ENCODE measurements at places on chromosomes 2 and 18.

GRCh38 chr18:48106976-48107781 is 176.7 kb upstream of the SMAD2 start:
- DNase-seq, result no peak

DNA sequence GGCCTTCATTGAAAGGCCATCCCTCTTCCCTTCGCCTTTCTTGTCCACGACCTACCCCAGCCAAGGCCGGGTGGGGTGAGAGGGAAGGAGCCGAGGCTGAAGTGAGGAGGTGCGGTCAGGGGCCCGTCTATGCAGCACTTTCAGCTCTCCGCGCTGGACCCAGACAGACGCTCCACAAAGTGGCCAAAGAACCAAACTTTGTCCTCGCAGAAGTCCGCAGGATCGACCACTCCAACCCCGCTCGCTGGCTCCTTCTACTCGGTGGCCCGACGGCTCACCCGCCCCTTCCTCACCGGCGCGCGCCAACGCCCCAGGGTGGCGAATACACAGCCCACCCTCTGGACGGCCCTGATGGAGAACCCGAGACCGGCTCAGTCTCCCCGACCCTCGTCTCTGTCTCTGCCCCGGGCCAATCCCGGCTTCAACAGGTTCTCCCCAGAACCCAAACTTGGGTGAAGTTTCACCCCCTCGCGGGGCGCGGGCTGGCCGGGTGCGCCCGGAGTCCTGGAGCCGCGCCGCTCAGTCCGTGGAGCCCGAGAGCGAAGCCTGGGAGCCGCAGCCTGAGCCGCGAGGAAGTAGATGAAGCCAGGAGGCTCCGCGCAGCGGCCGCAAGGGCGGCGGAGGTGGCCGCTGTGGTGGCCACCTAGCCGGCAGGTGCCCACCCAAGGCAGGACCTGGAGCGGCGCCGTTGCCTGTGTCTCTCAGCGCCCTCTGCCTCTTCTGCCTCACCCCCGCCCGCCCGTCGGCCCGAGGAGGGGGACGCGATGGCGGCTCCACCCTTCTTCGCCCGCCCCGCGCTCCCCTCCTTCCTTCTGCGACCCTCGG is 26.7 kb upstream of the ALPP start:
- no peak for DNase-seq

DNA sequence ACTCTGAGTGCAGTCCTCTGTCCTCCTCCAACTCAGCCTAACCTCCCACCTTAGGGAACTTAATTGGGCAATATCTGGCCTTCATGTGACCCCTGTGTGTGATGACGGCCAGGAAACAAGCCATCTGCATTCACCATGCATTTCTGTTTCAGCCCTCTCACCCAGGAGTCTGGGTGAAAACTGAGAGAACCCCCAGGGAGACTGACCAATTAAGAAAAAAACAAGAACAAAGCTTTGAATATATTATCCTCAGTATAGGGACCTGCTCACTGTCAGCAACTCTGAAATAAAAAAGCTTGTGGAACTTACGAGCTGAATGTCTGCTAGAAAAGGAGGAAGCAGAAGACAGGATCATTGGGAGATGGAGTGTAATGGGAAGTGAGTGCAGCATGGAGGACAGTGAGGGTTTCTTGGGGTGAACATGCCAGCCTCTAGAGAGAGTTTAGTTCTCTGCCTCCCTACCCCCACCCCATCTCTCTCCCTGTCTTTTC is 9.5 kb downstream of the MAPRE2 start:
- DNase-seq, result no peak

DNA sequence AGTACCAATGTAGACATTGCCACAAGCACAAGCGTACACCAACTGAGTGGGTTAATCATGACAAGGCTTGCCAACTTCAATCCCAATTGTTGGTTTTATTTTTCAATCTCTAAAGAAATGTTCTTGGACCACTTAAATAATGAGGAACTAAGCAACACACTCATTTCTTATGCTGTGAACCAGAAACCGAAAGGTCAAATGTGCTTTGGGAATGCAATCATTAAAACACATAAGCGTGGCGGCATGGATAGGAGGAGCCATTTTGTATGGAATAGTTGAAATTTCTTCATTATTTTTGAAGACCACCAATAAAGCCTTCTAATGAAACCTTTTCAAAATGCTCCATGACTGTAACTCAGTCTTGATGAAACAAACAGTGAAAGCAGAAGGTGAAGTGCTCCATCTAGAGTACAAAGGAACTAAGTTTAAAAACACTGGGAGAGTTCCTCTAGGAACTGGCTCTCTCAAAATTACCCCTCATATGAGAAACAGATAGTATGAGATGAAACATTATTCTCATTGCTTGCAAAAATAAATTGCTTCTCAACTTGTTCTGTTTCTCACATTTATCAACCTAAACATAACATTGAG is 113.2 kb upstream of the CHST9 start:
- no peak for DNase-seq

DNA sequence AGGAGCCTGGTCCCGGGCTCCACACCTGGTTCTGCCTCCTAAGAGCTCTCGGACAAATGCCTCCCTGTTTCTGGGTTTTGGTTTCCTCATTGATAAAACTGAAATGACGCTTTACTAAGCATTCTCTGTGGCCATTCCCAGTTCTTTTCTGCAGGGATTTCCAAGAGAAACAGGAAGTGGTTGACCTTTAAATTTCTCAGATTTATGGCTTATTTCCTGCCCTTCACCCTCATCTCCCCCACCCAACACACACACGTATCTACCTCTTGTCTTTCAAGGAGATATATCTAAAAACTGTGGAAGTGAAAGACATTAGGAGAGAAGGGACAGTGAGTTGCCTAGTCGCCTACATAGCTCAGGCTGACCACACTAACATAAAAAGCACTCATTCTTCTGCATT is 53.0 kb downstream of the PIEZO2 start:
- no peak for DNase-seq

DNA sequence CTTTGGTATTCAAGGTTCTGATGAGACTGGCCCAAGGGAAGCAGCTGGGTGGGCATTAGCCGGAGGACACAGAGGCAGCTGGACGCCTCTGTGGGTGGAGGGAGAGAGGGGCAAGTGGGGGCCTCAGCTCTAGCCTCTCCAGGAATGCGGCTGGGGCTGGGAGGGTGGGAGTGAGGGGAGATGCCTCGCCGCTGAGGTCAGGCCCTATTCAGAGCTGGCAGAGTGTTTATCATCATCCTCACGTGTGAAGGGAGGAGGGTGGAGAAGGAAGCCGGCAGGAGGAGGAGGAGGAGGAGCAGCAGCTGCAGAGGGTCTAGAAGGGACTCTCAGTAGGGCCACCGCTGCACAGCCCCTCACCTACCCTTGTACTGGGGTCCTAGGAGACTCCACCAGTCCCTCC is 43.1 kb downstream of the TNS1 start:
- no peak for DNase-seq

DNA sequence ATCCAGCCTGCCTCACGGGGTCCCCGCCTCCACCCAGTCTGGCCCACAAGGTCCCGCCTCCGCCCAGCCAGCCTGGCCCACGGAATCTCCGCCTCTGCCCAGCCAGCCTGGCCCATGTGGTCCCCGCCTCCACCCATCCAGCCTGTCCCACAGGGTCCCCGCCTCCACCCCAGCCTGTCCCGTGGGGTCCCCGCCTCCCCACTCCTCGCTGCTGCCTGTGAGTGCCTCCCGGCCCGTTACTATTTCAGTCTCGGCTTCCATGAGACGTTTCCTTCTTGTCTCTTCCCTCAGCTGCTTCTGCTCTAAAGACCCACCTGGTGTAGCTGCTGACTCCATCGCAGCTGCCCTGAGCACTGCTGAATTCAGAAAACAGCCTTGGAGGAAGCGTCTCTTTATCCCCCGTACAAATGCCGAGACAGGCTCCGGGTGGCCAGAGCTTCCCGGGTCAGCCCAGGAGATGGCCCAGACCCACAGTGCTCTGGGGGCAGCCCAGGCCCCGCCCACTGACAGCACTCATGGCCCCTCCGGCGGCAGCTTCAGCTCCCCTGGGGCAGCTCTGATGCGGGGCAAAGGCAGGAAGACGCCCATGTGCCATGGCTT is 69.8 kb downstream of the NFATC1 start:
- DNase-seq, result no peak

- no peak for DNase-seq
These were observed 25.6 kb downstream of the MRPL33 start for GRCh38 chr2:27796791-27797765.

- DNase-seq, result no peak
These were observed 74.1 kb upstream of the MCFD2 start for GRCh38 chr2:46989491-46990230.

- no peak for DNase-seq
These were observed 5.5 kb downstream of the C2orf81 start for GRCh38 chr2:74415762-74416395.

DNA sequence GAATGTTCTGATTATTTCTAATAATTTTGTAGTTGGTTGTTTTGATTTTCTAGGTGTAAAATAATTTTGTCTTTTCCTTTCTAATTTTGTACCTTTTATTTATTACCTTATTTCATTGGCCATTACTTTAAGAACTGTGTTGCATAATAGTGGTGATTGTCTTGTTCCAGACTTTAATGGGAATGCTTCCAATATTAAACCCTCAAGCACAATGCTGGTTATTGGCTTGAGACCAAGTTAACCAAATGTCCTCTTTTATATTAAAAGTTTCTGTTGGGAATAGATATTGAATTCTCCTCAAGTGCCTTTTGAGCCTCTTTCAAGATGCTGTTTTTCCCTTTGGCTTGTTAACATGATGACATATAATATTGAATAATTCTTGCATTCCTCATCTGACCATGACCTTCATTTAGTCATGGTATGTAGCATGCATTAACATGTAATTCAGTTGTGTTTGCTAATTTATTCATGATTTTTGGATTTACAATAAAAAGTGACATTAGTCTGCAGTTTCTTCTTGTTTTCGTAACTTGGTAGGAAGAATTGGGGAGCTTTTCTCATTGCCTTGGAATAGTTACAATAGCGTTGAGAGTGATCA is 141.7 kb downstream of the DIS3L2 start:
- no peak for DNase-seq

DNA sequence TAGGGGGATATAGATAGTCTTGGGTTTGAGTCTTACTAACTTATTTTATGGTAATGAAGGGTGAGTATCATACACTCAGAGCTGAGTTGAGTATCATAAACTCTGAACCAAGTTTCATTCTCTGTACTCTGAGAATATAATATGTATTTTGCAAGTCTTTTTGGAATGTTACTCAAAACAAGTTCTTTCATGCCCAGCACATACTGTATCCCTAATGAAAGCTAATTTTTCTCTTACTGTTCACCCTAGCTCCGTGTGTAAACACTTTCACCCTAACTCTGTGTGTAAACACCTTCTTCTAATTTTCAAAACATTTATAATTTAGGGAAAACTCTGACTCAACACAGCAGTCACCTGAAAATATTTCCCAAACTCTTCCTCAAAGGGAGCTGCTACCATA is 29.7 kb upstream of the CHST9 start:
- DNase-seq, result no peak

DNA sequence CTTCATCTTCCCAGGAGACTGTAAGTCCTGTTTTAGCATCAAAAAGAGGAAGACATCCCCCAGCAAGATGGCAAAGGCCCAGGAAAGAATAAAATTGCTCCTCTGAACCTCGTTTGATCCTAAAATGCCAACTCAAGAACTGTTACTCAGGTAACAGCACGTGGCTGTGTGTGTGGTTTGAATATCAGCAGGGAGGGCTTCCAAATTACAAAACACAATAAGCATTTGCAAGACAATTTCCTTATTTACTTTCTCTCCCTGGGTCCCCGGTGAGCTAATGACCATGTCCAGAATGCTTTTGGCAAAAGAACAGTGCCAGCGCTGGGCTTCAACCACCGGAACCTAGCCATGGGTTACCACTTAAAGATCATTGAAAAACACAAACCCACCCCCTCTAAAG is 163.6 kb downstream of the C1D start:
- DNase-seq, result no peak

GRCh38 chr2:159157361-159158209 is 128.9 kb downstream of the WDSUB1 start:
- no peak for DNase-seq

DNA sequence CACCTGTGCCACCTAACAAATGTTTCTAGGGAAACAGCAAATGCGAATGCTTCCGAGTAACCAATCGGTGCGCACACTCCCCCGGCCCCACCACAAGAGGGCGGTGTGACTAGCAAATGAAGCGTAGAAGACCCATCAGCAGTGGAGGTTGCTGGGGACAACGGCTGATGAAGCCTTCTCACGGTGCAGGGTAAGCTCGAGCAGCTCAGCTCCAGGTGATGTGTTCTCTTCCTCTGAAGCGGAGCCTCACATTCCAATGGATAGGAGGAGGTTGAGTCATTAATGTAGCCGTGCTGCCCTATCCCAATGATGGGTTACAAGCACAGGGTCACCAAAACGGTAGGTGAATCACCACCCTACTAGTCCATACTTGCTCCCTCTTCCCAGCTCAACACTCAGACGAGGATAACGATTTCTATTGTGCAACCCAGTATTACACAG is 127.6 kb upstream of the TWIST2 start:
- DNase-seq, result no peak

- DNase-seq, result no peak
These were observed 115.2 kb downstream of the OSBPL6 start for GRCh38 chr2:178309541-178309940.

- DNase-seq, result no peak
These were observed 141.3 kb downstream of the FIGN start for GRCh38 chr2:163594497-163594896.

DNA sequence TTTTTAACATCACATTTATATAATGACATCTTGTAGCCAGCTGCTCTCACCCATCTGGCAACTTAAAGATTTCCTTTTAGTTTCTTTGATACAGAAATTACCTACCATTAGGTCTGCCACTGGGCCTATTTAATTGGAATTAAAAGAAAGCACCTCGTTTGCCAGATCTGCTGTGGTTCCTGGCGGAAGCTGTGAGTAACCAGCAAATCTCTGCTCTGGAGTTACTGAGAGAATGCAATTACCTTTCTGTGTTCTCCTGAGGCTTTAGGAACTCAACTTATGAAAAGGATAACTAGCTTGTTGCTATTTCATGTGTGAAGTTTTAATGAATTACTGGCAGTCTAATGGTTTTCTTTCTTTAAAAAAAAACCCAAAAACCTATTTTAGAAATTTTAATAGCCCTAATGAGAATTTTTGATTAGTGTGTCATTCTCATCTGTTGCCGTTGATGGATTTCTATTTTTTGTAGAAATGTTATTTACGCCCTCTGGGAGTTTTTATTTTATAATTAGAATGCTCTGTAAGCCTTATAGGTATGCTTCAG is 69.7 kb upstream of the LYPD6B start:
- no peak for DNase-seq

DNA sequence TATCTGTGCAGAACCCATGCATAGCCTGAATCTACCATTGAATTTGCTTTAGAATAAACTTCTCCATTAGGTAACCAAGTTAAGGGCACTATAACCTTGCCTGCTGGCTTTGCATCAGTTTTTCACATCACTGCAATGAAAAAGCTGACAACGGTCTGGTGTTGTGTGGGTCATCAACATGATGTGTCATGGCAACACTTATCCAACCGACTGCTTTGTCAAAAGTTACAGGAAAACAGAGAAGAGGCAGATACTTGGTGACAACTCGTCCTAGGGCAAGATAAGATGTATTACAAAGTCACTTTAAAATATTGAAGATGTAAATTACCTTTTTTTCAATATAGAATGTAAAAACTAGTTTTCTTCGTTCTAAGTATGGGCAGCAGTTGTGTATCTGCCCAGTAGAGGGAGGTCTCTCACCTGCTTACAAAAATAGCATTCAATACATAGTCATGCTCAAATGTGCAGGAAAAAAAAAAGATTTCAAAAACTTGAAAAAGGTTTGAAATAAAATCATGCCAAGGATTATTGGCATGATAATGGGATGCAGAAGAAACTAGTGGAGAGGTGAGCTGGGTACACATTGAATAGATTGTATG is 96.3 kb downstream of the EVA1A start:
- no peak for DNase-seq

All from stimulated activated CD8-positive, alpha-beta memory T cell treated with anti-CD3 and anti-CD28 coated beads, Interleukin-7, amount 100 ng/mL, for 4 hours (primary cell).